ENCODE measurements at places on chromosomes 2 and 18.

GRCh38 chr2:197965756-197966155, 161.4 kb downstream of the PLCL1 start:
- no peak for DNase-seq

DNA sequence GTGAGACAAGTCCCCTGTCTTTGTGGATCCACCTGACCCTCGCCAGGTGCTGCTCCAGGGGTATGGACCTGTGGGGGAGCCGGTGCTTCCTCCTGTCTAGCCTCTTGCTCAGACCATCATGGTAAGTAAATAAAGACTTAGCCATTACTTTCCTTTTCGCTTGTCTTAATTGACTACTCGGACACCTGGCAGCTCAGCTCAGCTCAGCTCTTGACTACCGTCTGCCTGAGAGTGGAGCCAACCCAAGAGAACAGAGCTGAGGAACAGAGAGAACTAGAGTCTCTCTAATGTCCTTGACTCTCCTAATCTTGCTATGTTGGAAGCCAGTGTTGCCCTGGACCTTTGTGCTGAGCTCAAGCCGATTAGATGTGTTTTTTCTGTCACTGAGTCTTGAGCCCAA, 170.3 kb upstream of the CXCR4 start:
- DNase-seq, result no peak

GRCh38 chr2:145987793-145988192, 1467.9 kb upstream of the ZEB2 start:
- DNase-seq, result no peak

GRCh38 chr18:30491815-30492551, 550.6 kb downstream of the DSC3 start:
- no peak for DNase-seq

GRCh38 chr2:42935692-42936671, 143.6 kb upstream of the HAAO start:
- DNase-seq, result no peak

DNA sequence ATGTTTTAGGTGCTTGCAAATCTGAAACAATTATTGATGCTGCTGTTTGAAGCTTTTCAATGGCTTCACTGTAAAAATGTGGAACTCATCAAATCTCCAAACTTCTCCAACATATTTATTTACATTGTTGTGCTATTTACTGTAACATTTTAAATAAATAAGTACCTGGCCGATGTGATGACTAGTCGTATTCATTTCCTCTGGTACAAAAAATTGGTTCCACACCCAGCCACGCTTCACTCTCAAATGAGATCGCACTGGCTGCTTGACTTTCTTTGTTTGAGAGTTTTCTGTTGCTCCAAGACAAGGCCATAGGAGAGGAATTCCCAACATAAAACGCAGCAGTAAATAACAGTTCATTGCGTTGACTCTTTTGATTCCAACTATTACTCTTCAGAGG, 32.0 kb downstream of the CDH19 start:
- no peak for DNase-seq

GRCh38 chr18:57211776-57212175, 64.9 kb downstream of the BOD1L2 start:
- no peak for DNase-seq

- no peak for DNase-seq
These were observed 91.3 kb upstream of the YPEL5 start for GRCh38 chr2:30055548-30055947.

DNA sequence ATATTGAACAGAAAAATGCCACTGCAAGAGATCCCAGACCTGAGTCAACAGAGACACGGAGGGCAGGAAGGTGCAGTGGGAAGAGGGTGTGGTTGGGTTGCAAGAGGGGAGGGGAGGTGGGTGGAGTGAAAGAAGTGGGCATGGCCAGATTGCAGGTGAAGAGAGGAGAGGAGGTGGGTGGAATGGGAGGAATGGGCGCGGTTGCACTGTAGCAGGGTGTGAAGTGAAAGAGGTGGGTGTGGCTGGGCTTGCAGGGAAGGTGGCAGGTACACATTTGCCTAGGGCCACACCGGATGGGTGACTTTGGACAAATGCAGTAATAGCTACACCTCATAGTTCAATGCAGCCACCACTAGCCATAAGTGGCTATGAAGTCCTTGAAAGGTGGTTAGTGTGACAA, 71.1 kb downstream of the DOCK10 start:
- no peak for DNase-seq

DNA sequence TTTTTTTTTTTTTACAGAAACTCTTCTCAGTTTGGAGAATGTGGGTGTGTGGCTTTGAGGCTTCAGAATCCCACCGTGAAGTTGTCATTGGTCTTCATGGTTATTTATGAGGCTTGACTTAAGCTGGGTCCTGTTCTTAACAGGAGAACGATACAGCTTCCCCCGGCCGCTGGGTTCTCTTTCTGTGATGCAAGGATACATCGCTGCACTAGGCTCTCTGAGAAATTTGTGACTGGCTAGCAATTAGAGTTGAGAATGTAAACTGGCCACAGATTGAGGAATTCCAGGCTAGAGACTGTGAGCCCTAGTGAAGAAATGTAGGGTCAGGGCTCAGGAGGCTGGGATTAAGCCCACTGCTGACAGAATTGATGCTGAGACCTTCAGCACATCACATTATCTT, 29.8 kb downstream of the MGAT5 start:
- no peak for DNase-seq

DNA sequence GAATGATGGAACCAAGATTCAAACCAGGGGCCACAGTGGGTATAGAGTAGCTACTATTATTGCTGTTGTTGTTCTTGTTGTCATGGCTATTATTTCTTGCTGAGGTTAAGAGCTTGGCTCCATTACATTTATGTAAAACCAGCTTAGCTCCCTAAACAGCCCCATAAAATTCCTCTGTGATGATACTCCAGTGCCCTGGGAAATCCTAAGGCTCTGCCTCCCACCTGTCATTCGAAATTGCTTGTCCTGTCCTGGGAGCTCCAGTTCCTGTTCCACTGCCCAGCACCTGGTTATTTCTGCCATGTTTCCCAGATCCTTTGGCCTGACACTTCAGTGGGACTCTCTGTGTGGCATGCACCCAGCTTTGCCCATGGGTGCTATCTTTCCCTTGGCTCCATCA, 27.8 kb upstream of the NCOA1 start:
- no peak for DNase-seq

- peak; percentile 74 for DNase-seq
These were observed 4.9 kb upstream of the STK17B start for GRCh38 chr2:196176142-196176738.

DNA sequence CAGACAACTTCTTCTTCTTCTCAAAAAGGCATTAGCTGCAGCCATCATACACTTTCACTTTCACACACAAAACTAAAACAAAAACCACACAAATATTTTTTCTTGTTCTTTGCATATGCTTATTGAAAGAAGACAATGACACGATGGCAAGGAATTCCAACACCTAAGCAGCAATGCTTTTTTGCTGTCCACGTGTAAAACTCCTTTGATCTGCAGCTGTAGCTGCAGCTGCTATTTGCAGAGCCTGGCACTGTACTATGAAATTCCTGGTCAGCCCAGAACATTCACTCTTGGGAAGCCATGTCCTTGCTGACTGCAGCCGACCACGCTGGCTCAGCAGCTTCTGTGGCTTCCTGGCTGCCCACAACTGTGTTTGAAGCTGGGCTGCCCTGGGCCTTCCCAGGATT, 316.2 kb downstream of the CDH2 start:
- no peak for DNase-seq

- DNase-seq, result no peak
These were observed 348.5 kb downstream of the EN1 start for GRCh38 chr2:118498943-118499342.

DNA sequence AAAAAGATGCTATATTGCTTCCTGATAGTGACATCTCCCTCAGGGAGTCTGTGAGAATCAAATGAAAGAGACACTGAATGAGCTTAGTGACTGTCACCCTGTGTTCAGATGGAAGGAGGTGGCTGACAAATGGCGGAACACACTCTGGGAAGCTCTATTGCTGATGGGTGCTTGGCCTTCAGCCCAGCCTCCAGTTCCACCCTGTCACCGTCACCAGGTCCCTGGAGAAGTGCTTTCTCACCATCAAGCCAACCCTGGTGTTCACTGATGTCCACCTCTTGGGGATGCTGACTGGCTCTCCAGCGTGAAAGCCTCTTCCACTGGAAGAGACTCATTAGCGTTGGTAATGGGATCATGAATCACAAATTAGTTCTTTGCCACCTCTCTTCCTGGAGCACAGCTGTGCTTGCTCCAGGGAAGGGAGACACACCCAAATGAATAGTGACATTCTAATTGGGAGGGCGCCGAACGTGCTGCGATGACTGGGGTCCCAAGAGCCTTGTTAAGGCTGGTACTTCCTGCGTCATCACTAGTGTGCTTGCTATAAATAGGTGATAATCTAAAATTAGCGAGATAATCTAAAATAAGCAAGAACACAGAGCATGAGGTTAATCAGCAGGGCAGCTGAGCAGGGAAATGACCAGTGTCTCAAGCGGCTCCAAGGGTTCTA, 154.0 kb downstream of the CLIP4 start:
- DNase-seq, result no peak

DNA sequence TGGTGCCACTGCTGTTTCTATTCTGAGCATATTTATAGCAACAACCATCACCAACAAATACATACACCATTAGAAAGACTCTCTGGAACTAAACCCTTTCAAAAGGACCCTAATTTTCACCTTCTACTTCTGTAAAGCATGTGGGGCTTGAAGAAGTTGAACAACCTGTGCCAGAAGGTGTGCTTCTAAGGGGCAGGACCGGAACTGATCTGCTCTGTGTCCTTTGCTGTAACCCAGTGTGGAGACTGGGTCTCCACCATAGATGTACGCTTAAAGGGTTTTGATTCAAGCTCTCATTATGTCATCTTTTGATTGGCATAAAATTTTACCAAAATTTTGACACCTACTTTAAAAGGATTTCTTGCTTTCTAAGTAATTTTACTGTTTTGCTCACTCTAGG, 40.3 kb downstream of the WDR43 start:
- no peak for DNase-seq

- DNase-seq, result no peak
These were observed 2.7 kb upstream of the VWA3B start for GRCh38 chr2:98084151-98084868.
